Omental fat pad (tissue), 4 donors: ENCODE measurements at places on chromosomes 5 and 9. TPM values are rescaled to one million over a fixed set of nuclear protein-coding genes. Genes with fewer than 3 reads are reported as not detected.

The SLC4A9 gene
- 0.19 TPM for total RNA-seq

The IFNE gene
- 1.8 TPM for total RNA-seq

The ZNF474 gene
- not detected for total RNA-seq

The SPATA6L gene
- 1.3 TPM for total RNA-seq

The INSL6 gene
- not detected for total RNA-seq

The NRARP gene
- 4.6 TPM for total RNA-seq

The CA9 gene
- total RNA-seq = 0.82 TPM

The ZDHHC11B gene
- total RNA-seq = 1.1 TPM

The CEP78 gene
- total RNA-seq = 6.2 TPM

DNA sequence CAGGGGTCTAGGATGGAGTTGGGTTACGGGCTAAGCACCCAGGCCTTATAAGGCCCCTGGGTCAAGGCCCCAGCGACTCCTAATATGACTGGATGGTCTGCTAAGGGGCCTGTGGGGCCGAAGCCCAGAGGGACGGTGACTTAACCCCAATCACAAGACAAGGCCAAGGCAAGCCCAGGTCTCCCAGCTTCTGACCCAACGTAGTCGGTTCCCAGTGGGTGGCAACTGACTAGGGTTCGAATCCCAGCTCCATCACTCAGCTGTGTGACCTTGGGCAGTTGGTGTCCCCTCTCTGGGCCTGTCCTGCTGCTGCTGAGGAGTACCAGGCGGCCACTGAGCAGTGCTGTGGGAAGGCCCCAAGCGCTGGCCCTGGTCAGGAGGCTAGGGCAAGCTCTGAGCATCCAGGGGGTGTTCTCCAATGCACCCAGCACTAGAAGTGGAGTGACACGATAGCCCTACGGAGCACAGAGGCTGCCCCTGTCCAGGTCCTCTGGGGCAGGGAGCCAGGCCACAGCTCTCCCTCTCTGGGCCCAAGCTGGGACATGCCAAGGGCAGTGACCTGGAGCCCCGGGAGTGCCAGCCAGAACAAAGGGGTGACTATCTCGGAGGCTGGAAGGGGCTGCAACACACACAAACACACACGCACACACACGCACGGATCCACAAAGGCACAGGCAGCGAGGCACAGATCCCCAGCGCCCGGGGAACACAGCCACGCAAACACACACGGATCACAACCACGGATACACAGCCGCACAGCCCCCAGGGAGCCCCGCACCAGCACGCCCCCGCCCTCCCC is 512 bp downstream of the AK1 start:
- no peak for DNase-seq

DNA sequence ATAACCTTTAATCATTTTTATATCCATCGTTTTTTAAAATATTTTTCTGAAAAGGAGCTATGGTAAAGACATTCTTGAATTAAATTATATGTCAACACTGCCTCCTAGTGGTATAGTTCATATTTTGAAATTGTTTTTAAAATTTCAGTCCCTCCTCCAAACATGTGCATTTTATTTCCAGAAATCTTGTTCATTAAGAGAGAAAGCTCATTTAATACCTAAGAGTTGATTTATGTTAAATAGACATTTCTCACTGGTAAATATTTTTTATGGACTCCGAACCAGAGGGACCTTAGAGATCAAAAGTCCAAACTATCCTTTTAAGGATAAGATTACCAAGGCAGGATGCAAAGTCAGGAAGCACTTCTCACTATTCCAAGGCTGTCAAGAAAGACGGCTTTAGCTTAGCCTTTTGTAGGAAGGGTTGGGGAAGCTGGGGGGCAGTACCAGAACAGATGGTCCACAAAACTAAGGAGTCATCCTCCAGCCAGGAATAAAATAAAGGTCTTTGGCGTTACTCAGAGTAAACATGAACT is 21.6 kb downstream of the BHMT start:
- DNase-seq = no peak

GRCh38 chr5:147507480-147508126 is 2.3 kb downstream of the DPYSL3 start:
- no peak for DNase-seq

DNA sequence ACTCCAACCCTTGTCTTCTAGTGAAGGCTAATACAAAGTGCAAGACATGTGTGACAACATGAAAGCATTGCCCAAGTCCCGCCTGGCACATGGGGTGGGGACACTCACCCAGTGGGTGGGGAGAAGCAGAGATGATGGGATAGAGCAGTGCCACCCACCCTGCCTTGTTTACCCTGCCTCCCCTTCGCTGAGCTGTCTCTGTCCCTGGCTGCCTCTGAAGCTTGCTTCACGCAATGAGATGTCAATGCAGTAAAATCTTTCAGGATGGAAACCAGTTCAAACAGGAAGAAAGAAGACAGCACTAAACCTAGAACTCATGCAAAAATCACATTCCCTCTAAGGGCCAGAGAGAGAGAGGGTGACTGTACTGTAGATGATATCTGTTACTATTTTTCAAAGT is 148.0 kb downstream of the INSYN2B start:
- DNase-seq = no peak

GRCh38 chr9:18720691-18721090 is 246.7 kb downstream of the ADAMTSL1 start:
- DNase-seq = no peak

DNA sequence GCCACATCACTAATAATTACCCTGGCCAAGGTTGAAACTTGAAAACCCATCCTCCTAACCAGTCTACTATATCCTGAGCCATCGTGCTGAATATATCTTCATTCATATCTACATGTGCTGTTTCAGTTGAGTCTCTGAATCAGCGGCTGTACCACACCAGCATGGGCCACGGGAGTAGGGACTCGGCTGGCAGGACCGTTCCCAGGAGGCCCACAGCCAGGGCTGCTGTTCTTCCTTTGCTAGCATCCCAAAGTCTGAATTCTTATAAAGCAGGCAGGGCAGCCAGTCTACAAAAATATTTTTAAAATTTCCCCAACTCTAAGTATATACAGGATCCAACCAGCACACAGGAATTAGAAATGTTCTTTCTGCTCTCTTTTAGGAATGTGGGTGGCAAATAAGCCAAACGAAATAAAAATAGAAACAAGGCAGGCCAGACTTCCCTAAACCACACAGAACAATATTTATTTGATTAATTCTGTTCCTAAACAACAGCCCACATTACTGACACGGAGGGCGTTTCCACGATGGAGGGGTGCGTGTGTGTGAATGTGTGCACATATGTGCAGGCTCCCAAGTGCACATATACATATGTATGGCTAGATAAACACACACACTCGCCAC is 42.8 kb upstream of the EQTN start:
- DNase-seq = no peak

DNA sequence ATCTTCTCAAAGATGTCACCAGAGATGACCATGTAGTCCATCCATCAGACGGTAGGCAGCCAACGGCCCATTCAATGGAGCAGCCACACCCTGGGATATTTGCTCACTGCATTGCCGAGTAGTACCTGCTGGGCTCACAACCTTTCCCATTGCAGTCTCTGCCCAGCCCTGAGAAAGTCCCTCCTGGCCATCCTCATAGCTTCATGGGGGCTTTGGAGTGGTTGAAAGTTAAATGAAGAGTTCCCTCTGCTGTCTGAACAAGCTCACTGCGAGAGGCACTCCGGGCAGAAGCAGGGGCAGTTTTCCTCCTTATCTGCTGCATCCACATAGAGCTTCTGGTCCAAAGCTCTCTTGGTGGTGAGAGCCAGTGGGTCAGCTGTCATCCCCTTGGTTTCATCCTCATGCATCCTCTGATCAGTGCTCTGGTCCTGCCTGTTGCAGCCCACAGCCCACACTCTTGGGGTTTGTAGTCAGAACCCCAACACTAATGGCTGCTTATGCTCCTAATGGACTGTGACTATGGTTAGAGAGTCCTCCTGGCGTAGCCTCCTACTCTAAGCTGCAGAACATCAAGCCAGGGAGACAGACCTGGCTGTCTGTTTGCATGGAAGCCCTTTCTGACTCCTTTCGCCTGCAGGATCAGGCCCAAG is 23.3 kb downstream of the TNFSF8 start:
- no peak for DNase-seq

- no peak for DNase-seq
Measured at GRCh38 chr5:42985129-42986037, 54.7 kb downstream of the ANXA2R start.

GRCh38 chr5:33696411-33696810 is 195.4 kb downstream of the ADAMTS12 start:
- DNase-seq = no peak

- DNase-seq = no peak
Measured at GRCh38 chr5:103263054-103263453, 4.5 kb downstream of the MACIR start.

- peak; percentile 84 for DNase-seq
Measured at GRCh38 chr9:85741875-85742596, at the start of gene AGTPBP1. Gene AGTPBP1, minus strand, starts transcription at chr9:85741954. Its CDS starts 29,421 bp downstream, at chr9:85712533.

DNA sequence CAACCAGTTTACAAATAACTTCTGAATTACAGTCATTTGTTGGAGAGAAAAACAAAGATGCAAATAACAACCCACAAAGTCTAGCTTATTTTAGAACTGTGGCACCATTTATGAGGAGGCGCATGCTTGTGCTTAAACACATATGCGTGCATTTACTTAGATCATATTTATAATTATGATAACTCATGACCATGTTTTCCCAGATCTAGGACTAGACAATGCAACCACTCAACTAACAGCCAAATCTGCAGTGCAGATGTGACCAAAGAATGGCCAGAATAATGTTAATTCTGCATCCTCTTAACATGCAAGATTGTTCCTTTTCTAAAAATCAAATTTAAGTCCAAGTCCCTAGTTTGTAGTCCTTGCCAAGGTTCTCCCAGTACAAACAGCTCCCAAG is 167.3 kb upstream of the FST start:
- DNase-seq = no peak

GRCh38 chr9:92642041-92642451 is 27.9 kb downstream of the IPPK start:
- no peak for DNase-seq

DNA sequence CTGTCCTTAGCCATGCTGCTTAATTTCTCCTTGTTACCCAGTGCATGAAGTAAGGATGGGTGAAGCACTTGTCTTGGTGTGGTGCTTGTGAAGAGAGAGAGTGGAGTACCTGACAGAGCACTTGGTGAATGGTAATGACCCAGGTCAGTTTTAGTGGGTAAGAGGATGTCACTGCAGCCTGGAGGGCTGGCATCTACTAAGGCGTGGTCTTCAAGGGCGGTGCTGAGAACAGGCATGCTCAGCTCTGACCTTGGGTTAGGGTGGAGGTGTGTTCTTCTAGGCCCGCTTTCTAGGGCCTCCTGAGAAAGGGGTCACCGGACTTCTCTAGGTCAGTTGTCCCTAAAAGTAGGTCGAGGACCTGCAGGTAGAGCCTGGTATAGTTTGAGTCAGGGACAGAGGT is 25.7 kb downstream of the SH3GL2 start:
- no peak for DNase-seq

DNA sequence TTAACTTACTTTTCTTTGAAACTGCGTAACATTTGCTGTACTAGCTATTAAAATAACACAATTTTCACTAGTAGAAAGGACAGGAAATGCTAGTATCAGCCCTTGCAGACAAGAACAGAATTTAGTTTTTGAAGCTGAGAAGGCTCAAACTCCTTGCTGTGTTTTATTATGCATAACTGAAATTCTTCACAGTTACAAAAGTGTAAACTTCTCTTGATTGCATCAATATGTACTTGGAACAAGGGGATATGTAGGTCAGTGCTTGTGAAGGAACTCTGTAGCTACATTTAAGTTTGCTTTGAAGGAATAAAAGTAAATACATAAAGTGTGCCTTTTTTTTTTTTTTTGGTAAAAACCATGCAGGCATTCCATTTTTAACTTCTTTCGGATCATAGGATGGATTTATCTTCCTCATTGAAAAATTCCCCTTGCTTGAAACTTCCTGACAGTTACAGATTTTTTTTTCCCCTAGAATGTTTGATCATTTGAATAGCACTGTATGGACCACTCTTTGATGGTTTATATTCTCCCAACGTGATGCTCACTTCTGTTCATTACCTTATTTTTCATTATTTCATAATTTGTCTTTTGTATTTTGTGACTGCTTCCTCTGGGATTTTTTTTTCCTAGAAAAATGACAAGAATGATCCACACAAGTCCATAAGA is 94.9 kb upstream of the DAB2 start:
- no peak for DNase-seq

- no peak for DNase-seq
Measured at GRCh38 chr9:131692612-131693562, 47.0 kb downstream of the RAPGEF1 start.

- DNase-seq = no peak
Measured at GRCh38 chr5:513216-514100, 10.8 kb downstream of the SLC9A3 start.

DNA sequence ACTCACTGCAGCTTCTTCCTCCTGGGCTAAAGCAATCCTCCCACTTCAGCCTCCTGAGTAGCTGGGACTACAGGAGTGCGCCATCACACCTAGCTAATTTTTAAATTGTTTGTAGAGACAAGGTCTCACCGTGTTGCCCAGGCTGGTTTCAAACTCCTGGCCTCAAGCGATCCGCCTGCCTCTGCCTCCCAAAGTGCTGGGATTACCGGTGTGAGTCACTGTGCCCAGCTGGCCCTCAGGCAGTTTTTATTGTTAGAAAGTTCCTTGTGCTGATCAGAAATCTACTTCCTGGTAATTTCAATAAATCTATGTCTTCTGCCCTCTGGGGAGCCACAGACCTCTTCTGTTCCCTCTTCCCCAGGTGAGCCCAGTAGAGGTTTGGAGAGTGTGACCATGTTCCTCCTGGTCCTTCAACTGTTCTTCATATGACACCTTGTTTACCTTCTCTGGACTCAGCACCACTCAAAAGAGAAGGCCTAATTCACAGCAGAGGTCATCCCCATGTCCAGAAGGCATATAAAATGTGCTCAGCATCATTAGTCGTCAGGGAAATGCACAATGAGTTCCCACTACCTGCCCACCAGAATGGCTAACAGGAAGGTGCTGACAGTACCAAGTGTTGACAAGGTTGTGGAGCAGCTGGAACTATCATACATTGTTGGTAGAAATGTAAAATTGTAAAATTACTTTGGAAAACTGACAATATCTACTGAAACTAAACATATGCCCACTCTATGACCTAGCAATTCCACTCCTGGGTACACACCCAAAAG is 10.4 kb downstream of the TMOD1 start:
- no peak for DNase-seq

- DNase-seq = peak; percentile 24
Measured at GRCh38 chr5:21806943-21807342, 1046.2 kb downstream of the CDH12 start.

DNA sequence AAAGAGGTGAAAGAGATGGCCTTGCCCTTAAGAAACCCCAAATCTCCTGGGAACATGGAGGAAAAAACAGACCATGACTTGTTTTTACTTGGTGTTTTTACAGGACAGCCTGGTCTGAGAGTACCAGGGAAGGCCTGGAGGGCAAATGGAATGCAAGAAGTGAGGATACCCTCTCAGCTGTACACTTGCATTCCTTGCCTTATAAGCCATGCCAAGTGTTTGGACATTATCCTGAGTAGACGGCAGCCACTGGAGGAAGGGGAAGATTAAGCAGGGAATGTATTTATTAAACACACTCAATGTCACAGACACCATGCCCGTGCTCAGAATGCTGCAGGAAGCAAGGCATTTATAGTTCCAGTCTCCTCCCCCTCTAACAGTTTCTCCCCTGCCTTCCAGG is 581.4 kb downstream of the CDK5RAP2 start:
- DNase-seq = no peak

GRCh38 chr9:77598991-77599390 is 49.1 kb downstream of the GNA14 start:
- DNase-seq = no peak

GRCh38 chr9:117916291-117916690 is 212.1 kb downstream of the TLR4 start:
- DNase-seq = no peak

- DNase-seq = no peak
Measured at GRCh38 chr9:98795970-98796363, 388 bp downstream of the ANKS6 start.
